ENCODE measurements at places on chromosomes 12 and 14. TPM values are rescaled to one million over a fixed set of nuclear protein-coding genes. Genes with fewer than 3 reads are reported as not detected.
A peak's percentile ranks its signal among the peaks of the same experiment; 100 is the strongest.

DNA sequence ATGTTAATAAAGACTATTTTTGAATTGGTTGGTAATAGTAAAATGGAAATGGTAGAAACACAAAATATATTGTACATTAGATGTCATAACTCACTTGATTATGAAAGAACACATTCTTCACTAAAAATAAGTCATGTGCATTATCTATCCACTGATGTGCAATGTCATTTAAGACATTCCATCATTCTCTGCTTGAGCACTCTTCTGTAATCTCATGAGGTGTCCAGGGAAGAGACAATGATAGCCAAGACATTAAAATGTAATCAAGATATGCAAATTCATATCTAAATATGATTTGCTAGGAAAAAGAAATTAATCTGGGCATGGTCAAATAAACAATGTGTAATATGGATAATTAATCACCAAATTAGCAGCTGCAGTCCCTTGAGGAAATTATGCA is 422.5 kb downstream of the BTG1 start:
- no peak for DNase-seq

GRCh38 chr12:7114851-7115250 is 5.8 kb upstream of the C1RL start:
- DNase-seq = no peak

DNA sequence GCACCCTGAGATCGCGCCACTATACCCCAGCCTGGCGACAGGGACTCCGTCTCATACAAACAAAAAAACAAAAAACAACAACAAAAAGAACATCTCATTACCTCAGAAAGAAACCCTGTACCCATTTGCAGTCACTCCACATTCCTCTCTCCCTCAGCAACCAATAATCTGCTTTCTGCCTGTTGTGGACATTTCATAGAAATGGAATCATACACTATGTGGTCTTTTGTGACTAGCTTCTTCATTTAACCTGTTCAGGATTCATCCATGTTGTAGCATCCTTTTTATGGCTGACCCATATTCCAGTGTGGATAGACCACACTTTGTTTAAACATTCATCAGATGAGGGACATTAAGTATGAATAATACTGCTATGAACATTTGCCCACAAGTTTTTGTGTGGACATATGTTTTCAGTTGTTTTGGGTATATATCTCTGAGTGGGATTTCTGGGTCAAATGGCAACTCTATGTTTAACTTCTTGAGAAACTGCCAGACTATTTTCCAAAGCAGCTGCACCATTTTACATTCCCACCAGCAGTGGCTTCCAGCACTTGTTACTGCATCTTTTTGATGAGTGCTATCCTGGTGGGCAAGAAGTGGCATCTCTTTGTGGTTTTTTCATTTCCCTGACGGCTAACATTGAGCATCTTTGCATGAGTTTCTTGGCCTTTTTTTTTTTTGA is 5.9 kb upstream of the RCOR1 start:
- no peak for DNase-seq

GRCh38 chr14:63951021-63951420 is 98.2 kb downstream of the SYNE2 start:
- no peak for DNase-seq

DNA sequence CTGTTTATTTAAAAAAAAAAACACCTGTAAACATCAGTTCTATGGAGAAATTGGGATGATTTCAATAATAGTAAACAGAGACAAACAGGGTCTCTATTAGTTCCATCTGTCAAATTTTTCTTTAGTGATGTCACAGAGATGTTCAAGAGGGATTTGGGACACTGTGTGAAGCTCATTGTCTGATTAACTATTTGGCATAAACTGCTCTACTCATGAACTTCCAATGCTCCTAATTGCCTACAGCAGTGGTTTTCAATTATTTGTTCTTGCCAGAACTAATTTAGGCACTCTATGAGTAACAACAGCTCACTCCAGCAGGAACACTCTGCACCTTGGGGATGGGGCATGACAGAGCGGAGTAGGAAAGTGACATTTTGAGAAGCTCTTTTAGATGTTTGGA is 250.1 kb upstream of the PRKD1 start:
- DNase-seq = no peak

DNA sequence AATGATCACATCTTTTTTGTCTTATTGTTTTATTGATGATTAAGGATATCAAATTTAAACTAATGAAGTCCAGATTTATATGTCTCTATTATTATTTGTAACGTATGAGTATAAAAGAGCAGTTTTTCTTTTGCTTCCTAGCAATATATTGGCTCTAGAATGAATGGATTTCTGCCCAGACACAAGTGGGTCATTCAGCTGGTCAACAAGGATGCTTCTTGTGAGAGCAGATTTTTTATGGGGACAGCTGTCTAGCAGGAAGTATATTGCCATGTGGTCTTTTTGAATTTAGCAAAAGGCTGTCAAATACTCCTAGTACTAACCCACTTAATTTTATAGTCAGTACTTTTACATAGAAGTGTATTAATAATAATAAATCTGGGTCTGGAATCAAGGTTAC is 1071.1 kb upstream of the FLRT2 start:
- no peak for DNase-seq

- peak; percentile 9 for DNase-seq
Measured at GRCh38 chr14:56118611-56119181, 485 bp downstream of the PELI2 start.

GRCh38 chr14:50520947-50521815 is 11.2 kb downstream of the MAP4K5 start:
- DNase-seq = peak; percentile 47

GRCh38 chr14:53054457-53054856 is 98.7 kb downstream of the DDHD1 start:
- no peak for DNase-seq

DNA sequence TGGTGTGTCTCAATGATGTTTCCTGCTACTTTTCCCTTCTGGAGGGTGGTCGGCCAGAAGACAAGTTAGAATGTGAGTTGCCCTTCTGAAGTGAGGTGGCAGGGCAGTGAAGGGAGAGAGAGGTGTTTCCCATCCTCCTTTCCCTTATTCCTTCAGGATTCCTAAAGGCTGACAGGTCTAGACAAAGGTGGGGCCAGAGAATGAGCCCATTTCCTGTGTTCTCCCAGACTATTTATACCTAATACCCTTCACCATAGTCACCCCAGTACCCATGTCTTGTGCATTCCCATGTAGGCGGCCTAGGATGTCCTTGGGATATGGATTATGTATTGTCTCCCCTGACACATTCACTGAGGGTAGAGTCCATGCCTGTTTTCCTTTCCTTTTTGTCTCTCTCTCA is 7.0 kb downstream of the DGKA start:
- no peak for DNase-seq

DNA sequence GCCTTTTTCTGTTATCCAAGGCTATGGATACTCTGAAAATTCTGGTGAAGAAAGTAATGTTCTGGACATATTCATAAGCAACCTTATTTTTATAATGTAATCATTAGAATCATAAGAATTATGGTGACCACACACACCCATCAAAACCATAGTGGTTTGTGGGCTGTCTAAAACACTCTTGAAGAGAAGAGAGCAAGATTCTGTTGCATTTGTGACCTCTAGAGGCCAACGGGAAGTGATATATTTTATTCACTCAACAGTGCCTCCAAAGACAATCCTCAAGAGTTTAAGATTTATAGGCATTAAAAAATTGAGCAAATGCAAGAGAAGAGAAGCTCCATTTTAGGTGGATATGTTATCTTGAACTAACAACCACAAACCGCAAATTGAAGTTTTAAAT is 68.5 kb upstream of the LGR5 start:
- no peak for DNase-seq

- no peak for DNase-seq
Measured at GRCh38 chr12:128250096-128250495, 16.9 kb upstream of the TMEM132C start.

- peak; percentile 57 for DNase-seq
Measured at GRCh38 chr12:9751204-9752144, 9.2 kb downstream of the CD69 start.

DNA sequence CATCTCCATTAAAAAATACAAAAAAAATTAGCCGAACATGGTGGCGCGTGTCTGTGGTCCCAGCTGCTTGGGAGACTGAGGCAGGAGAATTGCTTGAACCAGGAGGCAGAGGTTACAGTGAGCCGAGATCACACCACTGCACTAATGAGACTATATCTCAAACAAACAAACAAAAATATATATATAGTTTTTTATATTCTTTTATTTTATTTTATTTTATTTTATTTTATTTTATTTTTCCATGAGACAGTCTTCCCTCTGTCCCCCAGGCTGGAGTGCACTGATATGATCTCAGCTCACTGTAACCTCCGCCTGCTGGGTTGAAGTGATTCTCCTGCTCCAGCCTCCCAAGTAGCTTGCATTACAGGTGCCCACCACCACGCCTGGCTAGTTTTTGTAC is 79.5 kb downstream of the IRF2BPL start:
- no peak for DNase-seq

- DNase-seq = peak; percentile 56
Measured at GRCh38 chr12:51393676-51394545, 2.7 kb upstream of the GALNT6 start.

DNA sequence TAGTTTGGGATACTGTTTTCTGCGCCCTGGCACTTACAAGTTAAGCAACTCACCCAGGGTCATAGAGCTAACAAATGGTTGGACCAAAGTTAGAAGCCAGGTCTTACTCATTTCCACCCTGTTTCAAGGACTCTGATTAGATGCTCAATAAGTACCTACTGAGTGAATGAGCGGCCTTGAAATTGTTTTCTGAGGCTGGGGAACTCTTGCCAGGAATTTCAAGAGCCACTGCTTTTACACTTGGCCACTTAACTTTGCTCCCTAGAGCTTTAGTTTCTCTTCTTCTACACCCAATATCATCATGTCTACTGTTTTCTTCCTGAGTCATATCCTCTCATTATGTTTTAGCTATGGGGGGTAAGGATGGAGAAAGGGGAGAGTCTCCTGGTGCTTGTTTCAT is 431.6 kb downstream of the ZFP36L1 start:
- DNase-seq = no peak

DNA sequence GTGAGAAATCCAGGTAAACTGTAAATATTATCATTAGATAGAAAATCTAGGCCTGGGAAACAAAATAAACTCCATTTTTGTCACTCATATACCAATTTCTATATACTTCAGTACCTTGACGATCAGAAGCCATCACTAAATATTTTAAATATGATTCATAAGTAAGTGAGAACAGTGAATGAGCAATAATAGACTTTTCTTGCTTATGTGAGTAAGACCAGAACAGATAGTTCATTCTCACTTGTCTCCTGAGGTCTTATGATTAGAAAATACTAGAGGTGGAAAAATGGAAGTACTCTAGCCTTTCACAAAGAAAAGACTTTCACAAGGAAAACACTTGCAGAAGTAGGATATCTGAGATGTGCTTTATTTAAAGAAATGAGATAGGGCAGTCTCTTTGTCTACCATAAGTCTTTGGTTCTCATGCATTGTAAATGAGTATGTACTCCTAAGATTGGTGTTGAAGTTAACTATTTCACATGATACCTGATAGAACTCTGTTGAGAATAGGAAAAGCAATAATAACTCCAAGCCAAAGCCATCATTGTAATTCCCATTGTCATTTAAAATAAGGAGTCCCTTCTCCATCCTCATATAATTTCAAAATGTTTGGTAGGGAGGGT is 10.1 kb upstream of the SMCO3 start:
- no peak for DNase-seq

Gene GPR137C
- 0.13 TPM for total RNA-seq

Gene GPR135
- 0.84 TPM for total RNA-seq

Gene LALBA
- total RNA-seq = not detected

Gene ACSM4
- total RNA-seq = not detected

Gene KRT1
- total RNA-seq = not detected

Data from activated T-cell treated with anti-CD3 and anti-CD28 coated beads, Interleukin-2, amount 50 U/mL, for 4 hours (primary cell).